ENCODE measurements at places on chromosomes 6 and 20.

- no peak for DNase-seq
Measured at GRCh38 chr6:17589406-17590096, 10.6 kb upstream of the FAM8A1 start.

DNA sequence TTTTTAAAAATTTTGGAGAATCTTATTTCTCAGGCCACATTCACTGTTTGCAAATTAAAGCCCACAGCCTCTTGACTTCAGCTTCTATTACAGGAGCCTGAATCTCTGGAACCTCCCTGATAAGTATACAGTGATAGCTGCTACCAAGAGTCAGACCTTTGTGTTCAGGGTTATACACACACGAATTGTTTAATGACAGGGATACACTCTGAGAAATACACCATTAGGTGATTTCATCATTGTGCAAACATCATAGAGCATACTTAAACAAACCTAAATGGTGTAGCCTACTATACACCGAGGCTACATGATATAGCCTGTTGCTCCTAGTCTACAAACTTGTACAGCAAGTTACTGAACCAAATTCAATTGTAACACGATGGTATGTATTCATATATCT is 473.9 kb downstream of the PKHD1 start:
- no peak for DNase-seq

- DNase-seq: no peak
Measured at GRCh38 chr6:4920914-4921410, 82.9 kb downstream of the RPP40 start.

DNA sequence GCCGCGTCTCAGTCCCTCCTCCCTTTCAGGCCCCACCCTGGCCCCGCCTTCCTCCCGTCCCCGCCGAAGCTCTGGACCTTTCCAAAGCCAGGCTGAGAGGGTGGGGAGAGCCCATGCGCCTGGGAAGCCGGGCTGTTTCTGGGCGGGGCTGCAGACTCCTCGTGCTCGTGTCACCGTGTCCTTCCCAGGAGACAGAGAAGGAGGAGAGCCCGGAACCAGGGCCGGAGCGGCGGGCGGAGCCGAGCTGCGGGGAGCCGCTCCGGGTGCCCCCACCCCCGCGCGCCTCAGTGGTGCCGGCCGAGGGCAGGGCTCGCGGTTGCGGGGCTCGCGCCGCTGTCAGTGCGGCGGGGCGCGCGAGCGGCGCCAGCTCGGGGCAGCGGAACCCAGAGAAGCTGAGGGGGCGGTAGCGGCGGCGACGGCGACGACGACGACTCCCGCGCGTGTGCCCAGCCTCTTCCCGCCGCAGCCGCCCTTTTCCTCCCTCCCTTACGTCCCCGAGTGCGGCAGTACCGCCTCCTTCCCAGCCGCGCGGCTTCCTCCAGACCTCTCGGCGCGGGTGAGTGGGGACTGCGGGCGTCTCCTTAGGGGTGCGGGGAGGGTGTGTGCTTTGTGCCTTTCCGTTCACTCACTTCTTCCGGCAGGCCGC is at the start of gene RALY:
RALY (plus strand) TSS at position 336 of the 646 bp plus-strand sequence. CDS start 78,164 bp downstream, outside the sequence.
- peak; percentile 92 for DNase-seq

- DNase-seq: no peak
Measured at GRCh38 chr6:161954077-161954476, 680.2 kb upstream of the AGPAT4 start.

GRCh38 chr20:41054070-41054846 is 25.6 kb downstream of the TOP1 start:
- DNase-seq: peak; percentile 16
